ENCODE measurements at places on chromosomes 6 and 20.

DNA sequence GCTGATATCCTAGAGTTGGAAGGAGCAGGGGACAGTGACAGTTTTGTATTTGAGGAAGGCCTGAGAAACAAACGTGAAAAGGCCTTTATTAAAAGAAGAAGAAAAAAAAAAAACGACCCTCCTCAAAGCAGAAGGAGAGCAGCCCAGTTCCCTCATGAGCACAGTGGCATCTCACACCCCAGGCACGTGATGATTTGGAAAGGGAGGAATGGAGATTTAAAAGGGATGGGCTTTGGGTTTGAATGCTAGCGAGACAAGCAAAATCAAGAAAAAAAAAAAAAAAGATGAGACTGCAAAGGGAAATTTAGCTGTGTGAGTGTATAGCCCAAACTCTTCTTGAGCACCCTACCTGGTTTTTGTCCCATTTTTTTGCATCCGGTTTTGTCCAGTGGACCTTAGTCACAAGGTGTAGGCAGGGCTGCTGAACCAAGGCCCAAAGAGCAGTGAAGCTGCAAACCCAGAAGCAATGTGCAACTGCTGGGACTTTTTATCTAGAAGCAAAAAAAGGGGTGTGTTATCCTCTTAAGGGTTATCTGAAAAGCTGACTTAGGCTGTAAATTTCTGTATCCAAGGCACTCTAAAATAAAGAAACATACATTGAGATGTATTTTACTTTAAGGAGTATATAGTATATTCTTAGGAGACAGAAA is 54.5 kb upstream of the RREB1 start:
- no peak for DNase-seq

- no peak for DNase-seq
Measured at GRCh38 chr20:39623584-39624234, 661.6 kb downstream of the DHX35 start.

DNA sequence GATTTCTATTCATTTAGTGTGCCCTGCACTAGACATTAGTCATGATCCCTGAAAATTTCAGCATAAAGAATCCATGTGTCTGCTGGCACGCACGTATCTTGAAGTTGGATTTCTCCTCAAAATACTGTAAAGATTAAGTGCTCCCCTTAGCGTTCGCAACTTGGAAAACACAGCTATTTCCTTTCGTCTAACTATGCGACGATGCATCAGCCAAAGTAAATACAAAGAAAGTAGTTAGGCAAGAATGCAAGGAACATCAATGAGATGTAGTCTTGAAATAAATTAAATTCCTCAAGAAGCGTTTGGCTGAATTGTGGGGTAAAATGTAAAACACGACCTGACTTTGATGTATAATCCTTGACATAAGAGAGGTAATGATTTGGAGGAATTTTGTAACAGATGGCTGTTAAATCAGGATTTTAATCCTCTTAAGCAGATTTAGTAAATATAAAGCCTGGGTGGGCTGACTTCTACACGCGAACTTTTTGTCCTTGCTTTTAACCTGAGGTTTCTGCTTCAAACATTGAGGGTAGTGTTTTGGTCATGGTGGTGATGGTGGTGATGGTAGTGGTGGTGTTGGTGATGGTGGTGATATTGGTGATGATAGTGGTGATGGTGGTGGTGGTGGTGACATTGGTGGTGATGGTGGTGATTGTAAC is 88.2 kb downstream of the FOXF2 start:
- no peak for DNase-seq

DNA sequence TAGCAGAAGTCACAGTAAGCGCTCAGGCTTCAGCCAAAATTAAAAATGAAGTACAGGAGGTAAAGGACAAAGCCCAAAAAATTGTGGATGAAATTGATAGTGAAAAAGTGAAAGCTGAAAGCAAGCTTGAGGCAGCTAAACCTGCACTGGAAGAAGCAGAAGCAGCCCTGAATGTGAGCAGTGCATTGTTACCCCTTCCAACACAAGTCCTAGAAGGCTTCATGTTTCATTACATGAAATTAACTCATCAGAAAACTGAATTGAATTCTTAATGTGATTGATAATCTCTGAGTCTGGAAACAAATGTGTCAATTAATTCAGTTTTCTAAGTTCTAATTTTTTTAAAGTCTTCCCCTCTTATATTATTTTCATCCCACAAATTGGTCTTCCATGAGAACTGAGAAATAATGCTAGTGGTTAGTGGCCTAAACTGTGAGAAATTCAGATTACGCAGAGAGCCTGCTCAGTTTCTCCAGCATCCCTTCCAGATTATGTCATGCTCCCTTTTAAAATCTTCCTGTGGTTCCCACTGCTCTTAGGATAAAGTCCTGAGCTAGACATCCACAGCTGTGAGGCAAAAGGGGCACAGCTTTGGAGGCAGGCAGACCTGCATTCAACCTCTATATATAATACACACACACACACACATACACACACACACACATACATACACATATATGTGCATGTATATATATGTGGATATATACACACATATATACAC is 133.2 kb upstream of the GLP1R start:
- DNase-seq, result no peak

GRCh38 chr6:107730683-107731314 is 93.3 kb downstream of the SCML4 start:
- DNase-seq, result no peak

All from activated CD4-positive, alpha-beta T cell treated with anti-CD3 and anti-CD28 coated beads, Interleukin-2, amount 50 U/mL, for 4 hours (primary cell).